Activated CD4-positive, alpha-beta T cell treated with anti-CD3 and anti-CD28 coated beads, Interleukin-2, amount 10 ng/mL, durations not matched to agents 7 days and 5 days (primary cell): ENCODE measurements at places on chromosomes 16 and 17. TPM values are rescaled to one million over a fixed set of nuclear protein-coding genes. Genes with fewer than 3 reads are reported as not detected.
A peak's percentile ranks its signal among the peaks of the same experiment; 100 is the strongest.

- peak within 1 kb of the TSS; percentile 88 for H3K4me3 ChIP-seq
- H3K27ac ChIP-seq: peak within 1 kb of the TSS; percentile 99
- peaks cover 46% of the 10 kb centered on the region for H3K36me3 ChIP-seq
- peaks cover 43% of the 10 kb centered on the region for H3K4me1 ChIP-seq
- DNase-seq: peak; percentile 82
These were observed at the start of gene TMC6 for GRCh38 chr17:78128551-78129350. TMC6 (minus strand) TSS chr17:78128755; CDS start chr17:78126832, 1,923 bp downstream.

DNA sequence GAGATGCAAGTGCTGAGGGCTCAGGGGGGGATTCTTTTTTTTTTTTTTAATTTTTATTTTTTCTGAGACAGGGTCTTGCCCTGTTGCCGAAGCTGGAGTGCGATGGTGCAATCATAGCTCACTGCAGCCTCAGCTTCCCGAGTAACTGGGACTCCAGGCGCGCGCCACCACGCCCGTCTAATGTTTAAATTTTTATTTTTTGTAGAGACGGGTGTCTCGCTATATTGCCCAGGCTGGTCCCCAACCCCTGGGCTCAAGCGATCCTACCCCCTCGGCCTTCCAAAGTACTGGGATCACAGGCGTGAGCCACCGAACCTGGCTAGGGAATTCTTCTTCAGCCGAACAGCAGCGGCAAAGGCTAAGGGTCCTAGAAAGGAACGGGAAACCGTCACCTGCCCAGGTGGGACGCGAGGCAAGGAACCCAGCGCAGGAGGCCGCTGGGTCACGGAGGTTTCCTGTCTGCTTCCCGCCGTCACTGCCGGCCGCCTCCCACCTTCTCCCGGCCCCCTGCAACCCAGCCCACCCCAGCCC is 13.3 kb upstream of the OR1F1 start:
- peaks cover 4% of the 10 kb centered on the region for H3K36me3 ChIP-seq
- no peak for DNase-seq
- peaks cover 81% of the 10 kb centered on the region for H3K27me3 ChIP-seq
- no peak overlapping the region for H3K27ac ChIP-seq
- peaks cover 29% of the 10 kb centered on the region for H3K4me1 ChIP-seq

- H3K27ac ChIP-seq: no peak overlapping the region
- H3K4me3 ChIP-seq: no peak overlapping the region
- no peaks in the 10 kb centered on the region for H3K27me3 ChIP-seq
- no peak for DNase-seq
These were observed 67.0 kb downstream of the CACNG1 start for GRCh38 chr17:67111327-67111726.

BCAR1 gene
- not detected for total RNA-seq

DNA sequence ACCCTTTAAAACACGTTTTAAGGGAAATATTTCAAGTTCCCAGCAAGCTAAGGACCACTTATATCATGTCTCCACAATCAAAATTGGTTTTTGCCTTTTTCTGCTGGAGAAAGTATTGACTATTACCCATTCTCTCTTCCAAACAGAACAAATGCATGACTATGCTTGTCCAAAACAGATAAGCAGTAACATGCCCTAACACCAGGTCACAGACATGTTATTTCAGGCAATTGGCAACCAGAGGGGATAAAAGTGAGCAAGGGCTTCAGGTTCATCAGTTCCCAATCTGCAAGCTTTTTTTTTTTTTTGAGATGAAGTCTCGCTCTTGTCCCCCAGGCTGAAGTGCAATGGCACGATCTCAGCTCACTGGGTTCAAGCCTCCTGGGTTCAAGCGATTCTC is 15.0 kb downstream of the SKA2 start:
- H3K27me3 ChIP-seq: no peaks in the 10 kb centered on the region
- DNase-seq: no peak
- H3K36me3 ChIP-seq: peaks cover 16% of the 10 kb centered on the region

PPP1R27 gene
- total RNA-seq: not detected

KRTAP4-9 gene
- total RNA-seq: not detected

DNA sequence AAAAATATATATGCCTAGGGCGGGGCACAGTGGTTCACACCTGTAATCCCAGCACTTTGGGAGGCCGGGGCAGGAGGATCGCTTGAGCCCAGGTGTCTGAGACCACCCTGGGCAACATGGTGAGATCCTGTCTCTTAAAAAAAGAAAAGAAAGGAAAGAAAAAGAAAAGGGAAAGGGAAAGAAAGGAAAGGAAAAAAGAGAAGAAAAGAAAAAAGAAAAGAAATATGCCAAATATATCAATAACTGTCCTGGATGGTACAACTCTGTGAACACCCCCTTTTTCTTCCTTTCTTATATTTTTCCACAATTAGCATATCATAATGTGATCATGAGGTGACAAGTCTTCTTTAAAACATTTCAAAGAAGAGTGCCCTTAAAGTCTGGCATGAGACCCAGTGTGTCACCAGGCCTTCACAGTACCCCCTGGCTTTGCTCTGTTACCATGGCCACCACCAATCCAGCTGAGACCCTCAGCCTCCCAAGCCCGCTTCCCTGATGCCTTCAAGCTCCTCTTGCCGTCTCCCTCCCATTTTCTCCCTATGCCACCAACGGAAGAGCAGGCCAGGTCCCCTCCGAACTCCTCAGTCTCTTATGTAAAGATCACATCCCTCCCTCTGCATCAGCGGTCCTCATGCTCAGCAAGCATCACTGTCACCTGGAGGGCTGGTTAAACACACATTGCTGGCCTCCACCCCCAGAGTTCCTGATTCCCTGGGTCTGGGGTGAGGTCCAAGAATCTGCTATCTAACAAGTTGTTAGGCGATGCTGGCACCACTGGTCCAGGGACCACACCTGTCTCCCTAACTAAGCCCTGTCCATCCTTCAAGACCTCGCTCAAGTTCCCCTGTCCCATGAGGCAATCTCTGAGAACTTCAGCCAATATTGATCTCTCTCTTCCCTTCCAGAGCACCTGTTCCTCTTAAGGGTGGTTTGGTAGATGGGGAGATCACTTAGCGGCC is 44.5 kb downstream of the CUEDC1 start:
- peaks cover 2% of the 10 kb centered on the region for H3K27me3 ChIP-seq
- no peaks in the 10 kb centered on the region for H3K36me3 ChIP-seq
- DNase-seq: no peak
- no peak overlapping the region for H3K27ac ChIP-seq
- H3K4me3 ChIP-seq: no peak overlapping the region

DUS2 gene
- total RNA-seq: 21.5 TPM

- peaks cover 7% of the 10 kb centered on the region for H3K27me3 ChIP-seq
- peaks cover 36% of the 10 kb centered on the region for H3K4me1 ChIP-seq
- H3K27ac ChIP-seq: peak overlapping the region; percentile 94
These were observed 1.6 kb downstream of the MAFG start for GRCh38 chr17:81925860-81926450.

DNA sequence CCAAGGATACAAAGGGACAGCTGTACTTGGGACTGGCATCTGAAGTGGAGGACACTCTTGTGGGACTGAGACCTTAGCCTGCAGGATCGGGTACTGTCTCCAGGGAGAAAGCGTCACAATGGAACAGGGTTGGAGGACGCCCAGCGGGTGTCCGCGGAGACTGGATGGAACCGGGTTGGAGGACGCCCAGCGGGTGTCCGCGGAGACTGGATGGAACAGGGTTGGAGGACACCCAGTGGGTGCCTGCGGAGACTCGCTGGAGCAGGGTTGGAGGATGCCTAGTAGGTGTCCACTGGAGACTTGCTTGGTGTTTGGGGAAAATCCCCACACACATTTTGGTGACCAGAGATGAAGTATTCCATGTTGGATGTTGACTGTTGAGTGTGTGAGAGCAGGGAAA is at the start of gene MYADML2:
Gene MYADML2, minus strand, starts transcription at position 45 of the 400 bp plus-strand sequence. CDS start 5,492 bp downstream, outside the sequence.
- H3K27me3 ChIP-seq: peaks cover 2% of the 10 kb centered on the region
- no peak within 1 kb of the TSS for H3K4me3 ChIP-seq
- H3K27ac ChIP-seq: no peak within 1 kb of the TSS
- no peak for DNase-seq
- H3K36me3 ChIP-seq: no peaks in the 10 kb centered on the region

DPEP2 gene
- 12.4 TPM for total RNA-seq

DNA sequence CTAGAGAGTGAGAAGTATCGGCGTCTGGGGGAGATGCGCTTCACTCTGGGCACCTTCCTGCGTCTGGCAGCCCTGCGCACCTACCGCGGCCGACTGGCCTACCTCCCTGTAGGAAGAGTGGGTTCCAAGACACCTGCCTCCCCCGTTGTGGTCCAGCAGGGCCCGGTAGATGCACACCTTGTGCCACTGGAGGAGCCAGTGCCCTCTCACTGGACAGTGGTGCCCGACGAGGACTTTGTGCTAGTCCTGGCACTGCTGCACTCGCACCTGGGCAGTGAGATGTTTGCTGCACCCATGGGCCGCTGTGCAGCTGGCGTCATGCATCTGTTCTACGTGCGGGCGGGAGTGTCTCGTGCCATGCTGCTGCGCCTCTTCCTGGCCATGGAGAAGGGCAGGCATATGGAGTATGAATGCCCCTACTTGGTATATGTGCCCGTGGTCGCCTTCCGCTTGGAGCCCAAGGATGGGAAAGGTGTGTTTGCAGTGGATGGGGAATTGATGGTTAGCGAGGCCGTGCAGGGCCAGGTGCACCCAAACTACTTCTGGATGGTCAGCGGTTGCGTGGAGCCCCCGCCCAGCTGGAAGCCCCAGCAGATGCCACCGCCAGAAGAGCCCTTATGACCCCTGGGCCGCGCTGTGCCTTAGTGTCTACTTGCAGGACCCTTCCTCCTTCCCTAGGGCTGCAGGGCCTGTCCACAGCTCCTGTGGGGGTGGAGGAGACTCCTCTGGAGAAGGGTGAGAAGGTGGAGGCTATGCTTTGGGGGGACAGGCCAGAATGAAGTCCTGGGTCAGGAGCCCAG is 2.8 kb downstream of the SPHK1 start:
- no peak overlapping the region for H3K4me3 ChIP-seq
- H3K27me3 ChIP-seq: peaks cover 2% of the 10 kb centered on the region
- no peak for DNase-seq
- H3K36me3 ChIP-seq: peaks cover 1% of the 10 kb centered on the region
- H3K27ac ChIP-seq: no peak overlapping the region
- peaks cover 18% of the 10 kb centered on the region for H3K4me1 ChIP-seq

BEAN1 gene
- total RNA-seq: not detected

- DNase-seq: no peak
- peaks cover 37% of the 10 kb centered on the region for H3K36me3 ChIP-seq
- peaks cover 1% of the 10 kb centered on the region for H3K4me1 ChIP-seq
- H3K27me3 ChIP-seq: no peaks in the 10 kb centered on the region
- H3K4me3 ChIP-seq: no peak overlapping the region
These were observed 44.9 kb upstream of the TRAP1 start for GRCh38 chr16:3762107-3762750.

DNA sequence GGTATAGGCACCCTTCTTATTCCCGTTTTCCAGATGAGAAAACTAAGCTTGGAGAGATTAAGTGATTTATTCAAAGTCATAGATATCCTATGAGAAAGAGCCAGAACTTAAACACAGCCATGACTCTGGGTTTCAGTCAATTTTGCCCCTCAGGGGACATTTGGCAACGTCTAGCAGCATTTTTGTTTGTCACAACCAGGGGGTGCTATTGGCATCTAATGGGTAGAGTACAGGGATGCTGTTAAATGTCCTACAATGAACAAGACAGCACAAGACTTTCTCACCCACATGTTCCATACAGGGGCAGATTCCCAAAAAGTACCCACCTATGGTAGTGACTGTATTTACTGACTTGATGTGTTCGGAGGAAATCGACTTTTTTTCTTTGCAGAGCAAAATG is 4.8 kb upstream of the SHISA9 start:
- H3K36me3 ChIP-seq: no peaks in the 10 kb centered on the region
- DNase-seq: peak; percentile 12
- H3K4me3 ChIP-seq: no peak overlapping the region
- no peak overlapping the region for H3K27ac ChIP-seq
- peaks cover 2% of the 10 kb centered on the region for H3K4me1 ChIP-seq
- peaks cover 48% of the 10 kb centered on the region for H3K27me3 ChIP-seq

MXRA7 gene
- total RNA-seq: 25.7 TPM

- H3K27ac ChIP-seq: peak overlapping the region; percentile 2
- H3K4me3 ChIP-seq: no peak overlapping the region
- peak; percentile 5 for DNase-seq
- no peaks in the 10 kb centered on the region for H3K36me3 ChIP-seq
These were observed 124.2 kb downstream of the METRNL start for GRCh38 chr17:83203472-83204221.

DNA sequence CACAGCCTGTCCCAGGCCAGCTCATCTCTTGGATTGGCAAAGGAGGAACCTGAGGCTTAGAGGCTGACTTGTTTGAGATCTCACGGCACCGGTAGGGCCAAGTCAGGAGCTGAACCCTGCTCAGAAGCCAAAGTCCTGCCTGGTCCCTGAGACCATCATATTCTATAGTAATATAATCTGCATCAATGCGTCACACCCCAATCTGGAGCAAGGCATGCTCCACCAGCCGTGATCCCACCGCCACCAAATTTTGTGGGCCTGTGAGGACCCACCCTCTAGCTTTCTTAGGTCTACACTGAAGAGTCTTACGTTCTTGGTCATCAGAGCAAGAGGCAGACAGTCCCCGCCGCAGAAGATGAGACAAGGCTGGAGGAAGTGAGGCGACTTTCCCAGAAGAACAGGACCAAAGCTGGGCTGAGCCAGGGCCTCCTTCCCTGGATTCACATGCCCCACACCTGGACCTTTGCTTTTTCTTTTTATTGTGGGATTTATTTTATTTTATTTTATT is 2.7 kb downstream of the SULT1A1 start:
- no peaks in the 10 kb centered on the region for H3K36me3 ChIP-seq
- H3K27me3 ChIP-seq: no peaks in the 10 kb centered on the region
- H3K4me1 ChIP-seq: peaks cover 20% of the 10 kb centered on the region
- H3K27ac ChIP-seq: no peak overlapping the region
- no peak overlapping the region for H3K4me3 ChIP-seq

PERCC1 gene
- total RNA-seq: not detected

- H3K27ac ChIP-seq: no peak overlapping the region
- no peaks in the 10 kb centered on the region for H3K4me1 ChIP-seq
- DNase-seq: no peak
- no peaks in the 10 kb centered on the region for H3K36me3 ChIP-seq
These were observed 44.0 kb upstream of the YPEL2 start for GRCh38 chr17:59287452-59287851.

DNA sequence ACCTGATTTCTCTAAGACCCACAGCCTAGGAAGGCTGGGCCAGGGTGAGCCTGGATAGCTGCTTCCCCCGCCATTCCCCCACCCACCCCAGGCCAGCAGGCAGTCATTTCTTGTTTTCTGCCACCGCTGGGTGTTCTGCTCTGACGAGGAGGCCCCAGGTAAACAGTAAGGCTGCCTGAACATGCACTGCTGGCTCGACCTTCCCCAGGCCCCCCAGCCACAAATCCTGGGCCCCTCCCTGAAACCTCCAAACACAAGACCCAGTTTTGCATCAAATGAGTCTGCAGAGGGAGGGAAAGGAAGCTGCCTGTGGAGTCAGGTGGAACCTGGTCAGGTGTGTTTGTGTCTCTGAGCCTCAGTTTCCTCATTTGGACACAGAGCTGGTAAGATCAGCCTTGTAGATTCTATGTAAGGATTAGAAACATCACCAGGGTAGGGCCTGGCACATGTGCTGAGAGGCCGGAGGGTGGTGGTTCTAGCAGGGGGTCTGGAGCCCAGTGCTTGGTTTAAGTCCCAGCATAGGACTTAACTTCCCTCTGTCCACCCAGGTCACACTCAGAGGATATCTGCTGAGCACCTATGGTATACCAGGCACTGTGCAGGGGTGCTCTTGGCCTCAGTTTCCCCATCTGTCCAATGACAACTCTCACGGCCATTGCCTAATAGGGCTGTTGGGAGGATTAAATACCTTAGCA is 18.9 kb upstream of the PRM1 start:
- H3K4me3 ChIP-seq: no peak overlapping the region
- H3K4me1 ChIP-seq: peaks cover 63% of the 10 kb centered on the region
- no peaks in the 10 kb centered on the region for H3K27me3 ChIP-seq
- peak overlapping the region; percentile 54 for H3K27ac ChIP-seq

GRCh38 chr17:28878981-28879380 is 18.6 kb downstream of the FLOT2 start:
- no peak for DNase-seq
- no peak overlapping the region for H3K27ac ChIP-seq
- no peak overlapping the region for H3K4me3 ChIP-seq
- peaks cover 8% of the 10 kb centered on the region for H3K4me1 ChIP-seq
- H3K27me3 ChIP-seq: no peaks in the 10 kb centered on the region
